COR-L47 (cell line): ENCODE measurements at places on chromosomes 1 and 21.

- no peak for DNase-seq
Observed at GRCh38 chr1:165840423-165840822, 13.0 kb downstream of the UCK2 start.

DNA sequence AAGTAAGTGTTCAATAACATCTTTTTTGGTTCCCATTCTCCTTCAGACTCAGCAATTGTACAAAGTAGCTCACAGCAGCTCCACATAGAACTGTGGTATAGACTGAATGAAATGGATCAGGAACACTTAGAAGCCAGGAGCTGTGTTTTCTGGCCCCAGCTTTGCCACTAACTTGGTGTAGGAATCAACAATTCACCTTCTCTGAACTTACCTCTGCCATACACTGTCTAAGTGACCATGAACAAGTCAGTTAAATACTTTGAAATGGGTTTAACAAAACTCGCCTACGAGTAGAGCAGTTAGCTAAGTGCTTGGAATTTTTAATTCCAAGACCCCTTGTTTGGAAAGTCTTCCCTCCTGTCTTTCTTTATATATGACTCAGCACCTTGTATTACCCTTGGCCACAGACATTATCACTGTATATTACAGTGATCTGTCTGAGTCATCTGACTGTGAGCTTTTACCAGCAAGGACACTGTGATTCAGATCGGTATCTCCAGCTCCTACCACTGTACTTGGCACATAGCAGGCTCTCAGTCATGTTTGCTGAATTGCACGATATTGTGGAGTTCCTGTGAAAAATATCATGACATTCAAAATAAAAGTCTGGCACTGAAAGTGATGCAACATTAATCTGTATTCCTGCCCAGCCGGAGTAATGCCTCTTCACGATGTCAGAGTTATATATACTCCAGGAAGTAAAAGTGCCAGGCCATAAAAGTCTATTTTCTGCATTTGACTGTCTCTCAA, 101.7 kb upstream of the BEND5 start:
- DNase-seq: no peak

- DNase-seq: no peak
Observed at GRCh38 chr1:109383854-109384253, 13.9 kb downstream of the SORT1 start.

DNA sequence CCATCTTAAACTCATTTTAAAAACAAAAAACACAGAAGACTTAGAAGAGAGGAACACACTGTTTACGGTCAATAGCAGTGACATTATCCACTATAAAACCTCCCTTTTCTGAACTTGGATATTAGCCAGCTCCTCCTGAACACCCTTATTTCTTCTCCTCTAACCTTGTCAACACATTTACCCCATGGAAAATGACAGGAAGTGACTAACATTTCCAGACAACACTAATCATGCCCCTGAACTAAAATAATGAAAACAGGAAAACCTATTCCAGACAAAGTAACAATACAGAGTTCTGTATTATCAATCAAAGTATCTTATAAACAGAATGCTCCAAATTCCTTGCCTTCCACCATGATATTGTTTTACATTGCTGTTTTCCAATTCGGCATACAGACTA, 45.3 kb downstream of the PALMD start:
- DNase-seq: no peak

DNA sequence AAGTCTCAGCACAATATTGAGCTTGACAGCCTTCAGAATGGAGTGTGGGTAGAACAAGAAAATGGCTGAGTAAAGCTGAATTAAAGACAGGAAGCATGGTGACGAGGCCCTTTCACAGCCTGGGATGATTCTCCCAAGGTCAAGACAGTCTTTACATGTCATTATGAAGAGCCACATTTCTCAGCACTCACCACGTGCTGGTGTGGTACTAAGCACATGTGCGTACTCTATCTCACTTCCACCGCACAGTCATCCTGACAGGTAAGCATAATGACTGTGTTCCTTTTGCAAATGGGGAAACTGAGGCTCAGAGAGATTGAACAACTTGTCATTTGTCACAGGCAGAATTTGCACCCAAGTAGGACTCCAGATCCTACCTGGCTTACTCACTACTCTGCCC, 92.8 kb upstream of the COA6 start:
- no peak for DNase-seq

DNA sequence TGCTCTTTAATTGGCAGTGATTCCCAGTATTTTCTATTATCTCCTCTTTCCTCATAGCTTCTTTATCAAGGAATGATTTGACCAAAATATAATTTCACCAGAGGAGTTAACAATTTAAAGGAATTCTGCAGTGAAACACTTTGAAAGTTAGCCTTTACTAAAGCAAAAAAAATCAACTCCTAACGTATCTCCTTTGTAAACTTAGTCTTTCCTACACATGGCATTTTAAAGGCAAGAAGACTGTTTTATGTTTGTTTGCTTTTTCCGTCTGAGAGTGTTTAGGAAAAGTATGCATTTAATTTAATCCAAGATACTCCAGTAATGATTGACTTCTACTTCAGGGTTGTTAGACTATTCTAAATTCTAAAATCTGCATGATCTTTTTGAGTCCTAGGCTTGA, 15.9 kb downstream of the ATP6V1G3 start:
- no peak for DNase-seq

DNA sequence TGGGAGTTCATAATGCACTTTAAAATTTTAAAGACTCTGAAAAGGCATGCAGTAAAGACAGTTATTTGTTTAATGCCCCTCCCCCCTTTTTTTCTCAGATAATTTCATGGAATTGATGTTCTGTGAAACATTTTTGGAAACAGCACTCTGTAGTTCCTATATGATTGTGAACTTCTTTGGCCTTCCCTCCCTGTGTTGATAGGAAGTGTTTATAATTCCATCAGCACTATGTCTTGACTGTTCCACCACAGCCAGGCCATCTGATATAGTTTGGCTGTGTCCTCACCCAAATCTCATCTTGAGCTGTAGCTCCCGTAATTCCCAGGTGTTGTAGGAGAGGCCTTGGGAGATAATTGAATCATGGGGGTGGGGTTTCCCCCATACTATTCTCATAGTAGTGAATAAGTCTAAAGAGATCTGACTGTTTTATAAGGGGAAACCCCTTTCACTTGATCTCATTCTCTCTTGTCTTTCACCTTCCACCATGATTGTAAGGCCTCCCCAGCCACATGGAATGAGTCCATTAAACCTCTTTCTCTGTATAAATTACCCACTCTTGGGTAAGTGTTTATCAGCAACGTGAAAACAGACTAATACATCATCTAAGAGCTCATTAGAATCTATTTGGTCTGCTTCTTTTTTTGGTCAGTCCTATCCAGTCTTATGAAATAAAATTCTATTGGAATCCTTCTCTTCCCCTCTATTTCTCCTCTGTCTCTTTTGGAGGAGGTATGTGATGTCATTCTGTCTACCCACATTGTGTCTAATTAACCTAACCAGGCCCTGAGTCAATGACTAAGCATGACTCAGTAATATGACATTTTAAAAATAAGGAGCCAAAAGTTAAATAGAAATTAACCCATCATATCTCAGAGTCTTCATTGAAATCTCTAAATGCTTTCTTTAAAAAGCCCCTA, 8.9 kb downstream of the CCDC185 start:
- no peak for DNase-seq

GRCh38 chr21:46543306-46543705, 61.6 kb downstream of the S100B start:
- DNase-seq: no peak

- DNase-seq: no peak
Observed at GRCh38 chr1:229859026-229859425, 208.0 kb upstream of the GALNT2 start.
